ENCODE measurements at places on chromosomes 6 and 20.

DNA sequence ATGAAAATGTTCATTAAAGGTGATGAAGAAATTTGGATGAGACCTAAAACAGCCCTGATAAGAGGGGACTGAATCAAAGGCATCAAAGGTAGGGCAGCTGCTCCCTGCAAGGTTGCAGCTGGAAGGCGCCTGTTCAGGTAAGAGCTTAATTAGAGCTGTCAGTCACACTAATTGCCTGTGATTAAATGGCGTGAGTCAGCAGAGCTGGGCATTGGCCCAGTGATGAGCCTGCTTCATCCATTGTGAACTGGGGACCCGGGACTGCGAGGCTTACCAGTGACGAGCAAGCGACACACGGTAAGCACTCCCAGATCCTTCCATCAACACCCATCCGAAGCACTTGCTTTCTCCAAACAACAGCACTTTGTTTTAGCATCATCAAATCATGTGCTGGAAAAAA is 621.5 kb upstream of the CDH4 start:
- no peak for DNase-seq

GRCh38 chr20:37381621-37382471 is 35.9 kb downstream of the SRC start:
- no peak for DNase-seq

- DNase-seq, result peak; percentile 52
Measured at GRCh38 chr20:46022411-46023147, 6.4 kb upstream of the SLC12A5 start.

GRCh38 chr6:11891547-11891946 is 112.9 kb upstream of the ADTRP start:
- no peak for DNase-seq

- no peak for DNase-seq
Measured at GRCh38 chr20:63125838-63126601, 89.9 kb downstream of the YTHDF1 start.

- no peak for DNase-seq
Measured at GRCh38 chr6:129599467-129599866, 110.5 kb downstream of the ARHGAP18 start.

- no peak for DNase-seq
Measured at GRCh38 chr6:108714101-108714765, 134.0 kb upstream of the ARMC2 start.

GRCh38 chr20:24909086-24909780 is 39.8 kb upstream of the CST7 start:
- no peak for DNase-seq

DNA sequence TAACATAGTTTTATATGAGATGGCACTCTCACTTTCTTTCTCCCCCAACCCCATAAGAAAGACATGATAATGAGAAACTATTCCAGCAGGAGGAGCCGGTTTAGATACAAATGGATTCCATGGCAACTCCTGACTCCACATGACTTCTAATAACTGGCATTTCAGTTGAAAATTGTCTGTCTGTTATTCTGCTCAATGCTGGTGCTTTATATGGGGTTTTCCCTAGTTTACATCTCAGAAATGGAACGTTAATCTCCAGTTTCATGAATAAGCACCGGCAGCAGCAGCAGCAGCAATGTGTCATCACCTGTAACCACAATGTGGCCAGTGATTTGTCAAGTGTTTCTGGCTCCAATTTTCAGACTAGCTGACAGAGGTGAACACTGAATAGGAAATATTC is 8.0 kb upstream of the SIM1 start:
- DNase-seq, result no peak
